CD4-positive, alpha-beta T cell treated with Interleukin-1 beta for 1 hour (primary cell): ENCODE measurements at places on chromosomes 4 and X.
A peak's percentile ranks its signal among the peaks of the same experiment; 100 is the strongest.

GRCh38 chr4:110058677-110059076 lies 139.7 kb downstream of the ELOVL6 start:
- DNase-seq: no peak

DNA sequence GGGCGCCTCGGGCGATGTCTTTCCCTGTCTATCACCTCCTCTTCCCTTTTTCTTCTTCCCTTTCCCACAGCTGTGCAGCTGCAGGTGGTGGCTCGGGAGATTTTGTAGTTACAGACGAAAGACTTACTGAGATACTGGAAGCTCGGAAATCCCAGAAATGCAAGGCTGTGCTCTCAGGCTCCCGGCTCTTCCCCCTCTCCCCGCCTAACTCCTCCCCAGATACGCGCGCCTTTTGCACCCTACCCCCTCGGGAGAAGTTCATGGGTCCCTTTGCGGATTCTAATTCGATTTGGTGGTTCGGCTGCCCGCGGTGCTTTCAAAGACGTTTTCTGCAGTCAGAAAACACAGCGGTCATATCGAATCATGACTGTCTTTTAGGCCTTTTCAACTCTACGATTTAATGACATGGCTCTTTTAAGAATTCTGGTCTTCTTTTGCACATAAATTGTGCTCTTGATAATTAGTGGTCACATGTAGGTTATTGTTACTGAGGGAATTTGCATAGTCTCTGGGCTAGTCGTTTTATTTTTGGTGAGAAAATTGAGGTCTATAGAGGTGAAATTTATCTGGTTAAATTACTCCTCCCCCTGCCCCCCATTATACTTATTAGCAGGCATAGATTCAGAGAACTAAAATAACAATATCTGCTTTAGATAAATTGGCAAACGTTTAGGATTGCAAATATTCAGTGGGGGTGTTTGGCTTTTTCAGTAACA lies 1.6 kb downstream of the SEPTIN11 start:
- DNase-seq: no peak

DNA sequence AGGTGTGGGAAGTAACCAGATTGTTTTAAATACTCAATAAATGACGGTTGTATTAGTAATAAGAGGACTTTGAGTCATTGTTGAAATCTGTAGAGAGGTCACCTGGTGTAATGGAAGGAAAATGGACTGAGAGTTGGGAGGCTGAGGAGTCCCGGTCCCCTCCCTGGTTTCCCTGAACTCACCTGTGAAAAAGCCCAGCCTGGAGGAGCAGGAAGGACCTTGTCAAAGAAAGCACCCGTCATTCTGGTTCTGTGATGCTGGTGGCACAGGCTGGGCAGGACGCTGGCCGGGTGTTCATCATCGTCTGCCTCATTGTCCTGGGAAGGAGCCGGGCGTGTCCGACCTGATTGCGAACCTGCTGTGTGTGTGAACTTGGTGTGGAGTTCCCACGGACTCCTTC lies 70.8 kb downstream of the SORCS2 start:
- no peak for DNase-seq

GRCh38 chrX:153802513-153803045 lies 8.1 kb downstream of the SSR4 start:
- no peak for DNase-seq

GRCh38 chr4:68984947-68985346 lies 33.3 kb upstream of the UGT2A3 start:
- DNase-seq: no peak

- peak; percentile 58 for DNase-seq
These were observed 30.4 kb downstream of the CFAP299 start for GRCh38 chr4:80365928-80366327.

GRCh38 chrX:40853004-40853815 lies 117.9 kb upstream of the MED14 start:
- no peak for DNase-seq

DNA sequence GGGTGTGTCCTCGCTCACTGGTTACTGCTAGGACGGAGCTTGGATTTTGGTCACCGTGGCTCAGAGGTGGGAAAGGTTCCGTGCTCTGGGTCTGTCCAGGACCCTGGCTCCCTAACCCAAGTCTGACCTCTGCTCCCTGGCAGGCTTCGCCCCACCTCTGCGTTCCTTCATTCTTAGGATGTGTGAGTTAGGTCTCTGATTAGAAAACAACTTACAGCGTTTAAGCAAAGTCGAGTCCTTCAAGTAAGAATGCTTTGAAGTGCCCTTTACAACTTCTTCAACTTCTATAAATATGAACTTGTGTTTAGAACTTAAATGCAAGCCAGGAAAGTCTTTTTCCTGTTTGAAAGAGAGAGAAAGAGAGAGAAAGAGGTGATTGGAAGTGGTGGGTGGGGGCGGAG lies 891 bp downstream of the TLR2 start:
- DNase-seq: no peak
